Fibroblast of skin of right biceps (primary cell): ENCODE measurements at places on chromosomes 2 and 18.

- DNase-seq: no peak
Measured at GRCh38 chr18:66395671-66396218, 208.1 kb downstream of the CDH19 start.

- no peak for DNase-seq
Measured at GRCh38 chr2:239316562-239317465, 84.0 kb downstream of the HDAC4 start.

DNA sequence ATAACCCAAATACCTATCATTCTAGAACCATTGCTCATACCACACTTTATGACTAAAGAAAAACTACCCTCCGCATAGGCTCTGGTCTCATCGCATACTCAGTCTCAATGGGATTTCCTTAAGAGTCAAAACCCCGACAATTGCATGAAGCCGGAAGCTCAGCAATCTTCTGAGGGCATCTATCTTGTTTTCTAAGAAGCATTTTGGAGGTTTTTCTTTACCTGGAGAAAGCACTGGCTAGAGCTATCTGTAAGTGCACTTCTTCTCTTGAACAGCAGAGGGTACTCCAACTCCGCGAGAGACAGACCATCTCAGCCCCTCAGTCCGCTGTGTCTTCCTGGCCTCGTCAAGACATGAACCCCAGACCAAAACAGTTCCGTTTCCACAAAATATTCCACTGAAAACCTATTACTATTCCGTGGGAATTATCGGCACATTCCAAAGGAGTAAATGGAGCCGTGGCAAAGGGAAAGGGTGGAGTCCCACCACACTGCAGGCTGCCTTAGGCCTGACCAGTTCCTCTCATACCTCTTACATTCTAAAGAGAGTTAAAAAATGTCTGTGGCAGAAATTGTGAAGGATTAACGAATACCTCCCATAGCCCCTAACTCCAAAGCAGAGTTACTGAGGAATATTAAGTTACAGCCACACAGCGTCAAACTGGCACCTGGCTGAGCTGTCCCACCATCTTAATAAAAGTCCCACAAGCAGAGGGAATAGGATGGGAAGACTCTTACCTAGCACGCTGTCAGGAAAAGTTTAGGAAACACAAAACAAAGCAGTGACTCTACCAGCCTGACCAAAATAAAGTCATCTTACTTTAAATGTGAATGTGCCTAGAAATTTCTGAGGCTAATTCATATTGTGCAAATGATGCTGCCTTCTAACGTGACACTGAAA is 325.6 kb upstream of the VRK2 start:
- DNase-seq: peak; percentile 81

DNA sequence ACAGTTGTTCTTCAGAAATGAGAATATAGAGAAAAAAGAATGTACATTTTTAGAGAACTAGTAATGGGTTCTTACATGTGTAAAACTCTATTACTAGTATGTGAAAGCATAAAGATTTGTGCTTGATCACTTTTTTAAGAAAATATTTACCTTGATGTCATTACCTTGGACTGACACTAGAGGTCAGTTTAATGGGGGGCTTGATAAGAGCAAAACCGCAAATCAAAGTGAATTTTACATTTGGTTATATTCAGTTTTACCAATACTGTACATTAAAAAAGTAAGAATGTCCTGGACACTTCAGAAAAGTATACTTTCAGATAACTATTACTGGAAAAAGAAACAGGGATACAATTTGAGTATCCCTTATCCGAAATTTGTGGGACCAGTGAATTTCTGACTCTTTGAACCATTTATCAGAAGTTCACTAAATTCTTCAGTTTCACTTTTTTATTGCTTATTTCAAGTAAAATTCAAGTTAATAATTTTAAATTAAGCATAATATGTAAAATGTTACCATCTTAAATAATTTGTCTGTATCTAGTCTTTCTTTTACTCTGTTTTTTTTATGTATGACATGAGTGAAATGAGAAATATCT is 1149.5 kb downstream of the DSC3 start:
- no peak for DNase-seq

- no peak for DNase-seq
Measured at GRCh38 chr2:80670763-80671162, 366.2 kb upstream of the LRRTM1 start.

DNA sequence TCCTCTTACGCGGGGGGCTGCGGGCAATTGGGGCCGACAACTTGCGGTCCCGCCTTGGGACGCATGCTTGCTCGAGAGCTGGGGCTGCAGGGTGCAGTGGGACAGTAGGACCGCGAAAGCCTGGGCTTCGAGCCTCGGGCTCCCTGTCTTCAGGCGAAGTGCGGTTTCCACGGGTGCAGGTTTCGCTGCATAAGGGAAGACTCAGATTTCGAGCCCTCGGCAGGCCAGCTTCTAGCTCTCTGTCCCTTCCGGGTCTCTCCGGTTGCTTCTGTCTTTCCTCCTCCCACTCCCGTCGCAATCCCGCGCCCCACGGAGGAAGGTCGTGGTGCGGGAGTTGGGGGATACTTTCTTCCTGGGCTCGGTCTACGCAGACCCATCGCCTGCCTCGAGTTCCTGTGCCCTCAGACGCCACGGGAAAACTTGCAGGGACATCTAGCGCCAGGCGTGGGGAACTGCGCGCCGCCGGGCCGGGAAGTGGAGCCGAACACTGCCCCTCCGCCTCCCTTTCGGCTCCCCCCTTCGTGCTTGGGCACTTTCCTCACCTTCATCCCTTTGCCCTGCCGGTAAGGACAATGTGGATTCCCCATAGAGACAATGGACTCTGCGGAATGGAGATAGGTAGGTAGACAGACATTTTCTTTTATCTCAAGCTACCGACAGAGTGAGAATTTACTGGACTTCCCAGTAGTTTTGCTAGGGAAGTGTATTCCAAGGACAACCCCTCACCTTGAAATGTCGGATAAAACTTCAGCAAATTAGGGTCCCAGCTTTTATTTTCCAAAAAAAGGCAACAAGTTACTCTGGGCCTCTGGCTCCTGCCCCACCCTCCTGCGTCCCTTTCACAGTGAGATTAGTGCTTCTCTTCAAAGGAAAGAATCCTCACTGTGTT is 4.2 kb upstream of the HOXD13 start:
- peak; percentile 47 for DNase-seq

DNA sequence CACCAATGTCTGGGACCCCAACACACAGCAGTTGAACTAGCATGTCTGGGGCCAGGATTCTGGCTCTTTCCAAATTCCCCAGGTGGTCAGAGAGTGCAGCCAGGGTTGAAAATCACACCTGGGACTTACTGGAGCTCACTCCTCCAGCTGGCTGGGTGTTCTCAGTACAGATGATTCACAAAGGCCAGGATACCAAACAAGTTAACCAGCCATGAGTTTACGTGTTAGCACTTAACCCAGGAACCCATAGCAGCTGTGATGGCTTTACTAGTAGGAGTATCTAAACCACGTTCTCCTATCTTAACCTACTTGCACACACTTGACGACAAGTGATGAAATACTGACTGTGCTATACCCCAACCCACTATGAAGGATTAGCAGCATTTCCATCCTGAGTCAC is 222.8 kb downstream of the FBXO15 start:
- DNase-seq: peak; percentile 4

DNA sequence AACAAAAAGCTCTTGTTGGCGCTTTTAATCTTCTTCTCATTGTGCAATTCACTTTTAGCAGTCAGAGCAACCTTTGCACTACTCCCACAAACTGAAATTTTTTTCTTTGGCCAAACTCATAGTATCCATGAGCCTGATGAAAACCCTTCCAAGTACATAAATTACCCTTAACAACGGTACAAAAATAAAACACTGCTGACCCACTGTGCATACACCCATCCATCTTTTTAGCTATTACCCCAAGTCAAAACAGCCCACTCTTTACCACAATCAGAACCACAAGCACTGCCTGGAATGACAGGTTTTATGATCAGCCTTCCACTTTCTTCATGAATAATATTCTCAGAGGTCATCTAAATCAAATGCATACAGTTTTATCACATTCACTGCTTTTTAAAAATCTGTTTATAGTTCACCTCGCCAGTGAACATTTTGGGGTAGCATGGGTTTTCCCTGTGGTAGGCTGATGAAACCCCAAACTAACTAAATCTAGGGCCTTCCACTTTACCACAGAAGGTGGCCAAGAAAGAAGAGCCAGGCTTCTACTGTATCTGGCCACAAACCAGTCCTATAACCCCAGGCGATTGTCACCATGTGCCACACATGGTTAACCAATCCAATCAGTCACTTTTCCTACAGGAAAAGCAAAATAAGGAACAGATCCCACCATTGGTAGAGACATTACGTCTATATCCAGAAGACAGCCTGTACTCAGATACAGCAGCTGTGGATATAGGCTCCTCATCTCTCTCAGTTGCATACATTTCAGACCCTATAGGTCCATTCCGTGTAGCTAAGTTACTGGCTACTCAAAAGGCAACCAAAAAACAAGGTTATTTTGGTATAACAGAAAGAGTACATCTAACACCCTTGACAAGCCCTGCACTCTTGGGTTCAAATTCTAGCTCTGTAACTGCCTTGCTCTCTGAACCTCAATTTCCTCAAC is 171.3 kb downstream of the THADA start:
- peak; percentile 58 for DNase-seq

DNA sequence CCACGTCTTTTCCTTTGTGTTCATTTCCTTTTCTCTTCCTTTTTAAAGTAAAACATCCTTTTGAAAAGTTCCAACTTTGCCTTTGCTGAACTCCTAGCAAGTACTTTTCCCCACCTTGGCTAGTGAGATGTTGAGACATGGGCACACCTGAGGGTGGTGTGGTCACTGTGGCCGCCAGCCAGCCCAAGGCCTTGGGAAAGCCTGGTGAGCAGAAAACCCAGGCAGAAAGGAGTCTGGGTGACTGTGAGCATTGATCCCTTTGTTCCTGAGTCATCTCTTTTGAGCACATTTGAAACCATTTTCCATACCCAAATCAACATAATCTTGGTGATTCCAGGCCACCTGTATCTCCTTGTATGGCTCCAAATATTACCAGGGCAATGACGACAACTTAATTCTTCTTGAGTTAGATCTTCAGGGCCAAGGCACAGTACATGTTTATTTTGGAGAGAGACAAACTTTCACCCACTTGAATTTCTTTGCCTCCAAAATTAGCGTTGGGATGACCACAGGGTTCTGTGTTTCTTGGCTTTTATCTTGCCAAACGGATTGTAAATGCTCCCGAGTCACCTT is 14.5 kb downstream of the EPAS1 start:
- no peak for DNase-seq
